ENCODE measurements at places on chromosomes 6 and 20. TPM values are rescaled to one million over a fixed set of nuclear protein-coding genes. Genes with fewer than 3 reads are reported as not detected.

The SMIM13 gene
- total RNA-seq: 9.7 TPM

The PNPLA1 gene
- not detected for total RNA-seq

GRCh38 chr6:74752303-74752702, 453.6 kb downstream of the COL12A1 start:
- DNase-seq: no peak

- DNase-seq: no peak
Measured at GRCh38 chr6:52130440-52130839, 43.0 kb upstream of the PKHD1 start.

DNA sequence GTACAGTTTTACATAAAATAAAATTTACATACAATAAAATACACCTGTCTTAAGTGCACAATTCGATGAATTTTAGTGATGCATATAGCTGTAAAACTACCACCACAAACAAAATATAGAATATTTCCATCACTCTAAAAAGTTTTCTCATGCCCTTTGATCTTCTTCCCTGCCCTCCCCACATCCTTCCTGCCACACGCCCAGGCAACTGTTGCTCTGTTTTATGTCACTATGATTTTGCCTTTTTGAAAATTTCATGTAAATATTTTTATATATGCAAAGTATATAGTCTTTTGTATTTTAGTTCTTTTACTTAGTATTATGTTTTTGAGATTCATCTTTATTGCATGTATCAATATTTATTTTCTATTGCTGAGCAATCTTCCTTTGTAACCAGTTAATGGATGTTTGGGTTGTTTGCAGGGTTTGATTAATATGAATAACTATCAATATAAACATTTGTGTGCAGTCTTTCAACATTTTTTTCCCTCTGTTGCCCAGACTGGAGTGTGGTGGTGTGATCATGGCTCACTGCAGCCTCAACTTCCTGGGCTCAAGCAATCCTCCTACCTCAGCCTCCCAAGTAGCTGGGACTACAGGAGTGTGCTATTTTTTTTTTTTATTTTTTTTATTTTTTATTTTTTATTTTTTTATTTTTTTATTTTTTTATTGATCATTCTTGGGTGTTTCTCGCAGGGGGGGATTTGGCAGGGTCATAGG, 23.8 kb upstream of the SAMHD1 start:
- DNase-seq: no peak

All from WTC11 (cell line).